ENCODE measurements at places on chromosomes 12 and 14. TPM values are rescaled to one million over a fixed set of nuclear protein-coding genes. Genes with fewer than 3 reads are reported as not detected.

- H3K27ac ChIP-seq = no peak overlapping the region
- no peaks in the 10 kb centered on the region for H3K27me3 ChIP-seq
- no peak for DNase-seq
- H3K36me3 ChIP-seq = peaks cover 3% of the 10 kb centered on the region
Measured at GRCh38 chr12:109444259-109444658, 32.8 kb downstream of the KCTD10 start.

DNA sequence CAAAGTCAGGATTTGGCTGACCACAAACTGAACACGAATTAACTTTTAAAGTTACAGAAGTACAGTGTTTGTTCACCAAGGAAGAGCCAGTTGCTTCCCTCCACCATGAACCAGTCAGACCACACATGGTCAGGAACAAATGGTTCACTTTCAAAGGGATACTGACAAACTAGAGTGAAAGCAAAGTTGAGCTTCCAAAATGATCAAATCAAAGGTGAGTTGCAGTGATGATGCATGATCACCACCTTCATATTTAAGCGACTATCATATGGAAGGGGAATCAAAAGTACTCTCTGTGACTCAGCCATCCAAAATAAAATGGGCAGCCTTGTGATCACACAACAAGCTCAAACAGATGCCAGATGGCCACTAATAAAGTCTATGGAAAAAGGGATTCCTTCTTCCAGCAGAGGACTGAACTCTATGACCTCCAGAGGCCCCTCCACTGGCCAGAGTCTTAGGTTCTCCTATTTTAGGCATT lies 13.1 kb downstream of the NT5DC3 start:
- H3K4me3 ChIP-seq = no peak overlapping the region
- no peak for DNase-seq
- no peak overlapping the region for H3K27ac ChIP-seq
- H3K4me1 ChIP-seq = peaks cover 21% of the 10 kb centered on the region
- peaks cover 14% of the 10 kb centered on the region for H3K36me3 ChIP-seq

The DPY19L2 gene
- 0.70 TPM for total RNA-seq

GRCh38 chr12:77584860-77585259 lies 245.8 kb upstream of the NAV3 start:
- no peaks in the 10 kb centered on the region for H3K4me1 ChIP-seq
- H3K36me3 ChIP-seq = no peaks in the 10 kb centered on the region
- no peak overlapping the region for H3K27ac ChIP-seq

GRCh38 chr14:68270342-68270741 lies 450.8 kb downstream of the RAD51B start:
- H3K4me1 ChIP-seq = peaks cover 50% of the 10 kb centered on the region
- no peaks in the 10 kb centered on the region for H3K36me3 ChIP-seq
- no peak for DNase-seq
- no peak overlapping the region for H3K4me3 ChIP-seq

DNA sequence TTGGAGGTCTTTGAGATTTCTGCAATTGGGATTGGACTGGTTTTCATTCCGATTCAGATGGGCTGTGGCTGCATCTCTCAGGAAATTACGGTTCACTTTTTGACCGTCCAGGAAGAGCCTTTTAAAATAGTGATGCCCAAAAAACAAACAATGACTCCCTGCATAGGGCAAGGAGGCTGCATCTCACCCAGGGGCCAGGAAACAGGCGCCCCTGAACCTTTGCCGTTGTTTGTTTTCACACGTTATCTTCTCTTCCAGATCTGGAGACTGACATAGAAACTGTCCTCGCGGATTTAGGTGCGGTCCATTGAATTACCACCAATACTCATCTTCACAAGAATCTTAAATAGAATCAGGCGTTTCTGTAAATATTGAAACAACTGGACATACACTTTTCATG lies 66.0 kb downstream of the FLRT2 start:
- no peak for DNase-seq
- H3K27ac ChIP-seq = no peak overlapping the region
- H3K36me3 ChIP-seq = no peaks in the 10 kb centered on the region
- no peaks in the 10 kb centered on the region for H3K4me1 ChIP-seq
- H3K27me3 ChIP-seq = no peaks in the 10 kb centered on the region

The EAPP gene
- total RNA-seq = 41.6 TPM

DNA sequence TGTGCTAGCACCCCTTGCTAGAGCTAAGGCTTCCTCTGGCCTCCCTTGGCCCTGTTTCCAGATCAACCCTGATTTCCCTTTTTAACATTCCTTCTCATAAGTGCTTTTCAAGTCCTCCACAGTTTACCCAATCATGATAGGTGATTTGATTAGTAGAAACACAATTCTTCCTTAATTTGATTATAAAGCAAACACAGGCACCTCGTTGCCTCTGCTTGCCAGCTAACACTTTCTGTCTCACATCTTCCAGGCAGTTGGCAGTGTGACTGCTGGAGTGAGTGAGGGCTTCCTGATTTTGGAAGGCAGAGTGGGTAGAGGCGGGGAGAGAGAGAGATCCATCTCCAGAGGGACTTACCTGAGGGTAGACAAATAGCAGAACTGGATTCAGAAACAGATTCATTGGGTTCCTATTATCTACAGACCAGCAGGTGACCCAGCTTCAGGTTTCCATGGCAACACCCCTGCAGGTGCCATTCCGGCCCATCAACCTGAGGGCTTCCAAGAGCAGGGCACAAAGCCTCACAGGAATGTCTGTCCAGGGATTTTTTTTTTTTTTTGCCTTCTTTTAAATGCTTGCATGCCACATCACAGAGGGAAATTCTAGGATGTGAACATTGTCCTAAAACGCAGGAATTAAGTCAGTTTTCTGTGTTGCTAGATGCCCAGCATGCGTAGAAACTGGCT lies 77.7 kb downstream of the PLXNC1 start:
- DNase-seq = no peak
- H3K4me3 ChIP-seq = no peak overlapping the region
- H3K36me3 ChIP-seq = peaks cover 10% of the 10 kb centered on the region
- no peak overlapping the region for H3K27ac ChIP-seq

GRCh38 chr12:64840119-64840518 lies 15.7 kb downstream of the TBC1D30 start:
- no peak for DNase-seq
- no peaks in the 10 kb centered on the region for H3K27me3 ChIP-seq
- H3K4me1 ChIP-seq = no peaks in the 10 kb centered on the region
- no peak overlapping the region for H3K27ac ChIP-seq

The NUAK1 gene
- not detected for total RNA-seq

The P2RX2 gene
- not detected for total RNA-seq

GRCh38 chr12:88520436-88520820 lies 59.8 kb downstream of the KITLG start:
- no peaks in the 10 kb centered on the region for H3K27me3 ChIP-seq
- H3K36me3 ChIP-seq = no peaks in the 10 kb centered on the region
- no peak overlapping the region for H3K27ac ChIP-seq
- no peaks in the 10 kb centered on the region for H3K4me1 ChIP-seq

- H3K4me3 ChIP-seq = no peak overlapping the region
- H3K4me1 ChIP-seq = no peaks in the 10 kb centered on the region
- H3K36me3 ChIP-seq = no peaks in the 10 kb centered on the region
- H3K27ac ChIP-seq = no peak overlapping the region
- peaks cover 13% of the 10 kb centered on the region for H3K27me3 ChIP-seq
Measured at GRCh38 chr12:119175081-119175480, 3.6 kb upstream of the HSPB8 start.

The PRB2 gene
- total RNA-seq = not detected
